ENCODE measurements at places on chromosomes 2 and 18.

GRCh38 chr2:95525294-95526035 is 40.9 kb upstream of the TRIM43B start:
- DNase-seq, result no peak

DNA sequence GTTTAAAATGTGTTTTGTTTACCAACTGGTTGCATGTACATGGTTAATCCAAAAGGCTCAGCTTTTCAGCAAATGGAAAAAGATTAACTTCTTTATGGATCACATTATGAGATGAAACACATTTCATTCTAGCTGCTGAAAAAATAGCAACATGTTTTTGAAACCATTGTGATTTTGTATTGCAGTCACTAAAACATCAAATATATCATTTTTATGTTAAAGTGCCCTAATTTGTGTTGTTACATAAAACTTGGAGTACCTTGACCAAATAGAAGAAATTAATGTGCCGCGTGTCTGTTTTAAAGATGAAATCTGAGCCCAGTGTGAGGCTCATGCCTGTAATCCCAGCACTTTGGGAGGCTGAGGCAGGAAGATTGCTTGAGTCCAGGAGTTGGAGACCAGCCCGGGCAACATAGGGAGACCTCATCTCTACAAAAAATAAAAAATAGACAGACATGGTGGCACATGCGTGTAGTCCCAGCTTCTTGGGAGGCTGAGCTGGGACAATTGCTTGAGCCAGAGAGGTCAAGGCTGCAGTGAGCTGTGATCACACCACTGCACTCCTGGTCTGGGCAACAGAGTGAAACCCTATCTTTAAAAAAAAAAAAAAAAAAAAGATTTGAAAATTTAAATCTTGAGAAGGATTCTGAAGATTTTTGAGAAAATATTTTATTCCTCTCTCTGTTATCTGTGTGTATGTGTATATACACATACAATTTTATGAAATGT is 96.6 kb downstream of the FMNL2 start:
- no peak for DNase-seq

- no peak for DNase-seq
Observed at GRCh38 chr18:24685254-24685959, 225.0 kb downstream of the HRH4 start.

DNA sequence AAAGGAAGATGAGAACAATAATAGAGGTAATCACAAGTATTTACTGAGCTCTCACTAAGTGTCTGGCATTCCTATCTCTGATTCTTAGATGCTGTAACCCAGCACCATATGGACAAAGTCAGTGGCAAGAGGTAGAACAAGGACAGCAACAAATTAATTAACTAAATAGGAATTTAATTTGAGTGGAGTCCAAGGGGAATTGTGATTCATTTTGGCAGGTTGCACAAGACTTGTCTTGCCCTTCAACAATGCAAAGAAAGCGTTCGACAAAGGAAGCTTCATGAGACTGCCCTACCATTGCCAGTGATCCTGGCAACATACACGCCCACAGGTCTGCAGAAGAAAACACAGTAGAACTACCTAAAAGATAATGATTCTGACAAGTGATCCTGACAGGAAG is 221.6 kb downstream of the RBM43 start:
- DNase-seq, result no peak

- DNase-seq, result no peak
Observed at GRCh38 chr2:20677301-20678085, 10.5 kb downstream of the GDF7 start.

- DNase-seq, result no peak
Observed at GRCh38 chr2:7879483-7879835, 802.4 kb upstream of the ID2 start.
